ENCODE measurements at places on chromosomes 13 and 19.

GRCh38 chr13:75566658-75567057 lies 17.1 kb downstream of the UCHL3 start:
- peak; percentile 17 for DNase-seq

GRCh38 chr19:41144403-41144802 lies 30.2 kb downstream of the CYP2F1 start:
- peak; percentile 68 for DNase-seq

- no peak for DNase-seq
These were observed 413.5 kb upstream of the HTR2A start for GRCh38 chr13:47310401-47310800.

GRCh38 chr13:77767413-77767812 lies 69.9 kb downstream of the SLAIN1 start:
- no peak for DNase-seq

GRCh38 chr19:30338878-30339623 lies 33.1 kb upstream of the ZNF536 start:
- DNase-seq = no peak

DNA sequence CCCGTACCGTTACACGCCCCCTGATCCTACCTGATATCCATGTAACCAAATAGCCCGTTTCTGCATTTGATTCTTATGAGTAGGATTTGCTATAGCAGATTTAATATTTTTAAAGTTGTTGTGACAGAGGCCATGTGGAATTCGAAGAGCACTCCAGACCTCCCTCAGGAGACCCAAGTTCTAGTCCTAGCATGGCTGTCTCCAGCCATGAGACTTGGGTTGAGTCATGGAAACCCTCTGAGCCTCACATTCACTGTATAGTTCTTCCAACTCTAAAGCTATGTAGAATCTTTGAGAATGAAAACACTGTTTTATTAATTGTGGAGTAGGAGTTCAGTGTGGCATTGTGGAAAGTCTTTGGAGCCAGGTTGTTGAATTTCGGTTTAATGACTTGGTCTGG lies 8.0 kb upstream of the GPR183 start:
- no peak for DNase-seq

- peak; percentile 64 for DNase-seq
These were observed 67.3 kb upstream of the SACS start for GRCh38 chr13:23500849-23501248.

DNA sequence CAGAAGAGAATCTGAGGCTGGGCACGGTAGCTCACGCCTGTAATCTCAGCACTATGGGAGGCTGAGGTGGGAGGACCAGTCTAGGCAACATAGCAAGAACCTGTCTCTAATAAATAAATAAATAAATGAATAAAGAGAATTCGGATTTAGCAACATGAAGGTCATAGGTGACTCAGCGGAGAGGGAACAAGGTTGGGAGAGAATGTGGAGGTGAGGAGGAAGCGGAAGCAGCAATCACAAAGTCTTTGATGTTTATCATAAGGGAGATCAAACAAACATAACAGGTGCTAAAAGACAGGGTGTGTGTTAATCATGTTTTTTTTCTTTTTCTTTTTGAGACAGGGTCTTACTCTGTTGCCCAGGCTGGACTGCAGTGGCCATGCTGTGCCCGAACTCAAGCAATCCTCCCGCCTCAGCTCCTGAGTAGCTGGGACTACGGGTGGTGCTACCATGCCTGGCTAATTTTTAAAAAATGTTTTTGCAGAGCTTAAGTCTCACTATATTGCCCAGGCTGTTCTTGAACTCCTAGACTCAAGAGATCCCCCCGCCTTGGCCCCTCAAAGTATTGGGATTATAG lies 16.3 kb downstream of the PBX4 start:
- no peak for DNase-seq

DNA sequence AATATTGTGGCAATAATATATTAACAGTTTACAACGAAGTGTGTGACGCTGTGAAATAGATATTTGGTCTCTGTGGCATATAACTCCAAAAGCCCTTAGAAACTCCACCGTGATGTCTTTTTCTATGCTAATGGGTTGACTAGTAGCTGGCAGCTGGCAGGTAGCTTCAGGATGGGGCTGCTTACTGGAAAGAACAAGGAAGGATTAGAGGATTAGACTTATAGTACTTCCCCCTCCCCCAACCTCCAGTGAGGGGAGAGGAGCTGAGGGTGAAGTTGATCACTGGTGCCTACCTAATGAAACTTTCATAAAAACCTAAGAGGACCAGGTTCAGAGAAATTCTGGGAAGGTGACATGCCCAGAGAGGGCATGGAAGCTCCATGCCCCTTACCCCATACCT lies 9.8 kb downstream of the ZNF229 start:
- DNase-seq = no peak

DNA sequence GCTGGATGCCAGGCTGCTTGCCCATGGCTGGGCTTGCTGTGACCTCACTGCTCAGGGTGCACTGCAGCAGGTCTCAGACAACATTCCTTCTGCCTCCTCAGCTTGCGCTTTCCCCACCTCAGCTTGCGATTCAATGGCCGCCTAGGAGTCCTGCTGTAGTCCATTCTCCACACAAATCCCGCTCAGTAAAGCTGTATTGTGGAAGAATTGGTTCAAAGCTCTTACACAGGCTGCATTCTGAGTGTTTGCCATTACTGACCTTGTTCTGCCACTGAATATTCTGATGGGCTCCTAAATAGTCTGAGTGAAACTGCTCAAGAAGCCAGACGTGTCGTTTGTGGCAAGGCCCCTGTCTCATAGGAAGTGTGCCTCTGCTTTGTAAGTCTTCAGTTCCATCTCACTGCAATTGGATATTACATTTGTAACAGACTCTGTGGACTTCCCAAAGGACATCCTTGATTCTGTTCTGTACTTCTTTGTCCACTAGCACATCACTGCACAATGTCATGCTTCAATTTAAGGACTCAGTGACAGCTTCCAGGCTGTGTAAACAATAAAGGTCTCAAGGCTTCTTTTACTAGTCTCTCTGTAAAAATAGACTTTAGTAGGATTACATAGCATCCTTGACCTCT lies 49.8 kb downstream of the KATNAL1 start:
- DNase-seq = no peak

DNA sequence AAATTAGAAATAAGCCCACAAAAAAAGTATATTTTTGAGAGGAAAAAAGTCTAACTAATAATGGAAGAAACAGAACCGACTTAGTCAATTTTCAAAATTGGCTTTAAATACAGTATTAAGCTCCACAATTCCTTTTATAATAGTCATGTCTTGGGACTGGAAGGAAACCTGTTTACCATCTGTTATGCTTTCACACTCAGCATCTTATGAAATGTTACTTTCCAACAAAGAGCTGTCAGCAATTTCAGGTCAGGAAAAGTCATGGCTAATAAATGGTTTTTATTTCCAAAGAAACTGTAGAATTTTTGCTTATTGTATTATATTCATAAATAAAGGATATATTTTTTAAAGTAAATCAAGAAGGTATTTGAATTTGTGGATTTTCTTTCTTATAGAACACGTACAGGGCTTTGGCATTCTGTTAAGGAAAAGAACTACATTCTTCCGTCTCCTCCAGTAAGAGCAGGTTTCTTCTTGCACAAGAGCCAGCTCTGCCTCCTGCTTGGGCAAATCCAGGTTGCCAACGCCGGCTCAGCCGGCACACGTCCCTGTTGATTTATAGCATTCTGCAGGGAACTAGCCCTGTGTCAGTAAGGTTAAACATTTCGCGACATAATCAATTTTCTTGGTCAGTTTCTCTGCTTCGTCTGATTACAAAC lies 52.9 kb upstream of the GPR12 start:
- no peak for DNase-seq

GRCh38 chr13:79658333-79658975 lies 177.5 kb downstream of the NDFIP2 start:
- DNase-seq = no peak

GRCh38 chr19:49710372-49710951 lies 19.5 kb downstream of the CPT1C start:
- DNase-seq = peak; percentile 32

DNA sequence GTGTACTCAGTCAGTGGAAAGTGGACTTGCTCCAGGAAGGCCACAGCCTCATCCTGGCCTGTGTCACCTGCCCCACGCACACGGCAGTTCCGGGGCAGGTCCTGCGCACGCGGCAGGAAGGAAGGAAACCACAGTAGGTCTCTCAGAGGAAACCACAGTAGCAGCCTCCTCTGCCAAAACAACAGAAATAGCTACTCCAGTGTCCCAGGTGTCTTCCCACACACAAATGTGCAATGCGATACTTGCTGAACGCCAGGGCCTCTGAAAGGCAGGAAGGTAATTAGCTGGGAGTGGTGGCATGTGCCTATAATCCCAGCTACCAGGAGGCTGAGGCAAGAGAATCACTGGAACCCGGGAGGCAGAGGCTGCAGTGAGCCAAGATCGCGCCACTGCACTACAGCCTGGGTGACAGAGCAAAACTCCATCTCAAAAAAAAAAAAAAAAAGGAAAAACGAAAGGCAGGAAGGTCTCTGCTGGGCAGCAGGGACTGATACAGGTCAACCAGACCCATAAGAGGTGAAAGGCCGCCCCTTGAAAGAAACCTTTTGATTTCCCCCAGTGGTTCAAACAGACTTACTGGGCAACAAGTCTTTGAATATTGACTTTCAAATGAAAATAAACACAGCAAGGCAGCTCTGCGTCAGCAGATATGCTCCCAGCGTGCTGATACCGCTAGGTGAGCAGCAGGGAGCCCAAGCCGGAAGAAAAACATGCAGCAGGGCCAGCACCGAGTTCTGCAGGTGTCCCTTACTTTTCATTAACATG lies 49.5 kb downstream of the CRYL1 start:
- no peak for DNase-seq

GRCh38 chr13:104962411-104962810 lies 1573.1 kb downstream of the EFNB2 start:
- no peak for DNase-seq

- no peak for DNase-seq
These were observed 1.1 kb downstream of the LMO7 start for GRCh38 chr13:75637181-75637750.

DNA sequence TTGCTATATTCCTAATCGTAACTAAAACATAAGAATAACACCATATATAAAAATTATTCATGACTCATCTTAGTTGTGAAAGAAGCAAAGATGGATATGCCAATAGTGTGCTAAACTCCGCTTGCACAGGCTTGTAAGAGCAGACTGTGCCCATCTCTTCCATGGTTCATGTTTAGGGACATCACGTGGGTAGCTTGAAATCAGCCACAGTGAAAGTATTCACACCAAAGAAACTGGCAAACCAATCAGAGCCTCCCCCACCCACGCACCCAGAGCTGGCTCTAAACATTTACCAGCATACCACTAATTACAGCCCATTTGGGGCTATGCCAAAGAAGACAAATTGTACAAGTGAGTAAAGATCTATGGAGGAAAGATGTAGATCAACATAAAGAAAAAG lies 147.5 kb downstream of the DIAPH3 start:
- no peak for DNase-seq

GRCh38 chr13:51202477-51203046 lies 19.6 kb upstream of the FAM124A start:
- no peak for DNase-seq

- DNase-seq = no peak
These were observed 15.3 kb downstream of the PRKCSH start for GRCh38 chr19:11450570-11451326.

- DNase-seq = no peak
These were observed 286.5 kb downstream of the PCDH17 start for GRCh38 chr13:57918086-57918485.

DNA sequence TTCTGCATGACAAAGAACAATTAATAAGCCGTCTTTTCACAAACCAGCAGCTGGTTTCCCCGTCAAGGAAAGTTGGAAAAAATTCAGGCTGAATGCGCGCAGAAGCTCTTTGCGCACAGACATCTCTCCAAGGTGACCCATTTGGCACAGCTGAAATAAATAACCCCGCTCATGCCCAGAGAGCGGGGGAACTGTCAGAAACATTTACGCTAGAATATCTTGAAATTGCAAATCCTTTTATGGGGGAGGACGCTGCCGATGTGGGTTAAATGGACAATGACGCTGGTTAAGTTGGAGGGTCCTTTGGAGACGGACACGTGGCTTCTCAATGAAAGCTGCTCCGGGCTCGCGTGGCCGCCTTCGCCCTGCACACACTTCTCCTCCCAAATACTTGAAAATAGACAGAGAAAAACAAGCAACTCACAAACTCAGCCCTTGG lies 30.6 kb downstream of the GSX1 start:
- DNase-seq = no peak

DNA sequence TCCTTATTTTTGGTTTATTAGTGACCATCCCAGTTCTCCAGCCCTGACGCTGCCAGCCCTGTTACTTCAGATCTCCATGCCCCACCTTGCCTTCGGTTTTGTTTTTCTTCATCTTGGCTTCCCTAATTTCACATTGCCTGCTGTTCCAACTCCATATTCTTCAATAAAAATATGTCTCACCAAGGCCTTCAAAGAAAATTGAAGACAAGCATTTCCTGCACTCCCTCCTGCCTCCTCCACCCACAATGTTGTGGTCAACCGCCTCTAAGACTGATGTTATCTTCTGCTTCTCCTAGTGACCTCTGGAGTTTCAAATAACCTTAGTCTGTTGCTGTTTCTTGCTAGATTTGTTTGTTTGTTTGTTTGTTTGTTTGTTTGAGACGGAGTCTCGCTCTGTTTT lies 14.6 kb downstream of the PLD3 start:
- DNase-seq = no peak

DNA sequence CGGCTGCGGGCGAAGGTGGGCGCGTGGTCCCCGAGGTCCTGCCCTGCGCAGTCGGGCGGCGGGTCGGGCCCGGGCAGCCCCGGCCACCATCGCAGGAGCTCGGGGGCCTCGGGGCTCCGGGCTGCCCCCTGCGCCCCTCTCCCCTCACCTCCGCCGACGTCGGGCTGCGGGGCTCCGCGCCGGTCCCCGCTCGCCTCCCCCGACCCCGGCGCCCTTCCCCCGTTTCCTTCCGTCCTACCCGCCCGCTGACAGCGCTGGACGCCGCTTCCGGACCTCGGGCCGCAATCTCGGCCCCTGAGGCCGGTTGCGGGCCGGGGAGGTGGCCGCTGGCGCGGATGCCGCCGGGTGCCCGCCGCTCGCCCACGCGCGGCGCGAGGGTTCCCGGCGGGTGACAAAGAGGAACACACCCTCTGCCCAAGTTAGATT lies 720 bp downstream of the FARP1 start:
- no peak for DNase-seq

GRCh38 chr19:55353803-55354697 lies 469 bp downstream of the COX6B2 start:
- peak; percentile 26 for DNase-seq
